ENCODE measurements at places on chromosomes 16 and 17.

DNA sequence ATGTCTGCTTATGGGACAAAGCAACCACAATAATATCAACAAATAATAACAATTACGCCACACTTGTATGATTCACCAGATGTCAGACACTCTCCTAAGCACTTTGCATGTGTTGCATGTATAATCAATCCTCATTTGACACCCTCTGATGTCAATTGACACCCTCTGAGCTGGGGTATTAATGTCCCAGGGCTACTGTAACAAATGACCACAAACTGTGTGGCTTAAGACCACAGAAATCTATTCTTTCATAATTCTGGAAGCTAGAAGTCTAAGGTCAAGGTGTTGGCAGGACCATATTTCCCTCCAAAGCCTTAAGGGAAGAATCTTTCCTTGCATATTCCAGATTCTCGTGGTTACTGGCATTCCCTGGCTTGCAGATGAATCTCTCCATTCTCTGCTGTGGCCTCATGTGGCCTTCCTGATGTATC, 112.7 kb downstream of the NPIPB5 start:
- DNase-seq, result no peak

DNA sequence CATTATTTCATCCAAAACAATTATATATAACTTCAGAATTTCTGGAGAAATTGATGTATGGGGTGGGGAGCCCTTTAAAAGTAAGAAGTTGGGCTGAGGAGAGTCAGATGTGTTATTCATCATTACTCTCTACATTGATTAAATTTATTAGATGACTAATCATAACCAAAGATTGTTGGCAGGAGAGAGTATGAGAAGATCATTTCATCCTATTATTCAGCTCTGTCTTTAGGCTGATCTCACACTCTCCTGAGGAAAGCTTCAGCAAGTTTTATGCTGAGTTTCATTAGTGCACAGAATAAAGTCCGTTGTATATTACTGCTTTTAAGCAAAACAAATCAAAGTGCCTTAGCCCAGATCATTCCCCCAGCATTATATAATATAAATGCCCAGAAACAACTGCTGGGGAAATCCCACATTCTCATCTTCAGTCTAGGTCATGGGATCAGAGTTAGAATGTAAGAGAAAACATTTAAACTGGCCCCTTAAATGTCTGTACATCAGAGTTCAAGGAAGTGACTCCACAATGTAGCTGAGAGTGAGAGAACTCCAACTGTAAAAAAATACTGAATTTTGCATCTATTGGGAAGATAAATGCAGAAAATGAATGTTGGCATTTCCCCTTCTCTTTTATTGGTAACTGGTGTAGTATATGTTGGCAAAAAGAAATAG, 130.1 kb upstream of the HLF start:
- DNase-seq, result no peak

DNA sequence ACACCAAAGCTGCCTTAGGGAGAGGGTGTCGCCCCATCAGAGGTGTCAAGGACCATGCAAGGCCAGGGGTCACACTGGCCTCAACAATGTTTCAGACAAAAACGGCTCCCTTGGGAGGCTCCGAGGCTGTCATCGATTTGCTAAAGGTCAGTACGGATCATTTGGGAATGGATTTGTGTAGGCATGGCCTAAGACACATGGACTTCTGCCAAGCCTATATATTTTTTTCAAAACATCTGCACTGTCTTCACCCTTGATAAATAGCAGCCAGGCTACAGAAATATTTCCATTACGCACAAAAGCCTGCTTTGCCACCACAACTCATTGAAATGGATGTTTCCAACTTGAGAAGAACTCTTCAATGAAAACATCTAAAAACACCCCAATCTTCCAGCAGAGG, 10.3 kb downstream of the CUEDC1 start:
- no peak for DNase-seq

DNA sequence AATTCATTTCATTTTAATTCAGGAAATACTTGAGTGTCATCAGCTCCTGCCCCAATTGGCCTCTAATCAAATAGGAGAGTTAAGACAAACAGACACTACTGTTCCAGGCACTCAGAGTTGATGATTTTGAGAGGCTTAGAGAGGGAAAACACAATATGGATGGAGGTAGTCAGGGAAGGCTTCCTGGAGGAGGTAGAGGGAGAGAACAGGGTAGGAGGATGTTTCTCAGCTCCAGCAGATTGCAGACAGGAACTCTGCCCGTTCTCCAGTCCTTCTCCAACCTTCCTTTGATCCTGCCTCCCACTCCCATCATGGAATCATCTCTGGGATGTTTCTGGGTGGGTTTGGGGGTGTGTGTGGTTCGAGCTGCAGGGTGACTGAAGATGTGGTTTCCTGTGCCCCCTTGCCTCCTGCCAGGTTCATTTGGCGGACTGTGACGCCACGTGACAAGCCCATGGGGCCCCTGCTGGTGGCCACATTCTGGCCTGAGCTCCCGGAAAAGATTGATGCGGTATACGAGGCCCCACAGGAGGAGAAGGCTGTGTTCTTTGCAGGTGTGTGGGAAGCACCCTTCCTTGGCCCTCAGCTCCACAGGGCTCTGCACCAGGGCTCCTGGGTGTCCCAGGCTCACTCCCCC, 12.2 kb upstream of the LPCAT2 start:
- no peak for DNase-seq

- DNase-seq, result no peak
Observed at GRCh38 chr17:8823279-8823678, 24.1 kb upstream of the MFSD6L start.

GRCh38 chr17:66538776-66539175, 236.4 kb downstream of the PRKCA start:
- DNase-seq, result no peak

GRCh38 chr16:66521951-66522771, 27.8 kb downstream of the TK2 start:
- DNase-seq, result peak; percentile 96

DNA sequence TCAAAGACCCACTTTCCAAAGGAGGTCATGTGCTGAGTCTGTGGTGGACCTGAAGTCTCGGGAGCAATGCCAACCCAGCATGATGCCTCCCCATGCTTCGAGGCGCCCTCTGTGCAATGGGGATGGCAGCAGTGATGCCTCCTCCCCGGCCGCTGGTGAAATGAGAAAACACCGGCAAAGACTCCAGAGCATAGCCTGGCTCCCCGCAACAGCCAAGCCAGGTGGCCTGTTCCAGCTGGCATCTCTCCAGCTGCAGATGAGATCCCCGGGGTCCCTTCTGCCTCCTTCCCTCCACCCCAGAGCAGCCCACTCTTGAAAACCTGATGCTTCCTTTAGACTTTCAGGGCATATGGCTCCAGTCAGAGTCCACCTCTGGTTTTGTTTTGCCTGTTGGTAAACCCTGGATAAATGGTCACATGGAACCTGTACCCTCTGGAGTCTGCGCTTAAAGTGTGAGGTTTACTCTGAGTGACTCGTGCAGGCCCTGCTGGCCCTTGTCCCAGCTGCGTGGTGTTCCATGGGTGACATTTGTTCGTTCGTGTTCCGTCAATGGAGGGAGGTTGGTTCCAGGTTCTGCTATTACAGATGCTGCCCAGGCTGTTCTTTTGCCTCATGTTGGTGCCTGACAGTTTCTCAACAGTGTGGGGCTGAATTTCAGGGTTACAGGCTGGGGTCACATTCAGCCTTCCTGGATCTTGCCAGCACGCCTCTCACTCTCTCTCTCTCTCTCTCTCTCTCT, 181.8 kb upstream of the CIBAR2 start:
- no peak for DNase-seq
